Nucleus accumbens (tissue), 56 donors: ENCODE measurements at places on chromosomes 12 and 14.

- DNase-seq, result no peak
Observed at GRCh38 chr12:47602949-47603558, 102.8 kb downstream of the RPAP3 start.

DNA sequence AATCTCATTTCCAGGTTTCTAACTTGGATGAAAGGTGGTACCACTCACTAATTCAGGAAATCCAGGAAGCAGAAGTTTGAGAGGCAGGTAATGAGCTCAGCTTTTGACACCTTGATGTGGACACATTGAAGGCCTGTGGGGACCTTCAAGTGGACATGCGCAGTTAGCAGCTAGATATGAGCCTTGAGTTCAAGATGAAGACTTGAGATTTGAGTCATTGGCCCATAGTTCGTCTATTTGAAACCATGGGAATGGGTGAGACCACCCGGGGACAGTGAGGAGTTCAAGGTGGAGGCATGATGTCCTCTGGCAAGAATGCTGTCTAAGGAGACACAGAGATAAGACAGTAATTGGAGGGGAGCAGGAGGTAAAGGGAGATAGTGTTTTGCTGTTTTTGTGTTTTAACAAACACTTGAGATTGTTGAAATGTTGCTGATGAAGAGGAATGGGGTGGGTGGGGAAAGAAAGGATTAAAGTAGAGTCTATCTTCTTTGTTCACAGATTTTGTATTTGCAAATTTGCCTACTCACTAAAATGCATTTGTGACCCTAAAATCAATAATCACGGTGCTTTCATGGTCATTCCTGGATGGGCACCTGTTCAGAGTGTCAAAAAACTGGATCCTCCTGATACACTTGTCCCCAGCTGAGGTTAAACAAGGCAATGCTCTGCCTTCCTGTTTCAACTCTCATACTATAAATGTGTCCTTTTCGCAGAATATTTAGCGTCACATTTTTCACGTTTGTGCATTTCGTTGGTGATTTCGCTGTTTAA lies 69.5 kb upstream of the PLXNC1 start:
- DNase-seq, result no peak

DNA sequence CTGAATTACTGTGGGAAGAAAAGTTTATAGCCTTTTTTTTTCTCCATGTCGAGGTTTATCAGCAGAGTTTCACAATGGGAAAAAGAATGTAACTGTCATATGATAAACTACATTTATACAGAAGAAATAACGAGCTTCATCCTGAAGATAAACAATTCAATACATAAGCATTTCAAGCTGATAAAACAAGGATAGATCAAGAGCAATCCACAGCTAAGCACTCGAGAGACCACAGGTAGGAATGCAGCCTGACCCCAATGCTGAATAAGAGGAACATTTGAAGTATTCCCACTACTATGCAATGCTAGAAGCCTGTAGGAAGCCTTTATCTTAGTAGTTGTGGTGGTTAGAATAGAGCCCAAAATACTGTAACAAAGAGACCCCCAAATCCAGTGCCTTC lies 32.6 kb upstream of the DAAM1 start:
- DNase-seq, result no peak

- no peak for DNase-seq
Observed at GRCh38 chr12:123571343-123571813, 13.0 kb upstream of the TMED2 start.

- DNase-seq, result no peak
Observed at GRCh38 chr12:105468464-105468863, 138.0 kb downstream of the C12orf75 start.

DNA sequence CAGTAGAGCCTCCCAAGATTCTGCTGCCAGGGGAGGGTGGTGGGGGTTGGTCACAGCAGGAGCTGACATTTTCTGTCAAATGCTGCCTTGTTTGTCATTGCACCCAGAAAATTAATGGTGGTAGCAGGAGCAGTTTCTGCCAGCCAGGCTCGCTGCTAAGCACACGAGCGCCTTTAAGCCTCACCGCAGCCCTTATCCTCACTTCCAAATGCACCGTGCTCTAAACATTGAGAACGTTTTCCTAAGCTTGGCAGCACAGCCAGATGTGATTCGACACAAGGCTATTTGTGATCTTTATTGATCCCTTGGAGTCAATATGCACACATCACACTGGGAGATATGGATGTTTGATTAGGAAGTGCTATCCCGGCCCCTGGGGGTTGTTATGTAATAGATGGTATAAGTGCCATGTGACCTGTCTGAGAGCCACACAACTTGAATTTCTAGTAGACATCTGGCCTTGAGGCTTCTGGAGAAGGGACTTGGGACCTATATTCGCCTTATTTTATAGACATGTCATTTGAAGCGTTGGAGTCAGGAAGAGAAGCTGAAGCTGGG lies 31.6 kb upstream of the BEGAIN start:
- no peak for DNase-seq

DNA sequence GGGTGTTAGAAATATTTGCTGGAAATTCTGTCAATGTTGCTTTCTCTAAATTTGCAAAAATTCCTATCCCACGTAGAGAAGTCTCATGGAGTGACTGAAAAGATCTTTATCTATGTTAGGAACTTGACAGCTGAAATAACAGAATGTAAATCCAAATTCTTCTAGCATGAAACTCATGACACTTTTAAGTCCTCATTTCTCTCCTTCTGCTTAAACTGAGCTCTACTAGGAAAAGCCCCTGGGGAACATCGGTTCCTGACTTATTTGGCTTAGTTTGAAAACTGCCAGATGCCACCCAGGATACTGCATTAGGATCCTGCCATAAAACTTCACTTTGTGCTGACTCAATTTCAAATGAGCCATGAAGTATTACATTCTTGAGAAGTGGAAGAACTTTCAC lies 426.0 kb downstream of the GALC start:
- no peak for DNase-seq

DNA sequence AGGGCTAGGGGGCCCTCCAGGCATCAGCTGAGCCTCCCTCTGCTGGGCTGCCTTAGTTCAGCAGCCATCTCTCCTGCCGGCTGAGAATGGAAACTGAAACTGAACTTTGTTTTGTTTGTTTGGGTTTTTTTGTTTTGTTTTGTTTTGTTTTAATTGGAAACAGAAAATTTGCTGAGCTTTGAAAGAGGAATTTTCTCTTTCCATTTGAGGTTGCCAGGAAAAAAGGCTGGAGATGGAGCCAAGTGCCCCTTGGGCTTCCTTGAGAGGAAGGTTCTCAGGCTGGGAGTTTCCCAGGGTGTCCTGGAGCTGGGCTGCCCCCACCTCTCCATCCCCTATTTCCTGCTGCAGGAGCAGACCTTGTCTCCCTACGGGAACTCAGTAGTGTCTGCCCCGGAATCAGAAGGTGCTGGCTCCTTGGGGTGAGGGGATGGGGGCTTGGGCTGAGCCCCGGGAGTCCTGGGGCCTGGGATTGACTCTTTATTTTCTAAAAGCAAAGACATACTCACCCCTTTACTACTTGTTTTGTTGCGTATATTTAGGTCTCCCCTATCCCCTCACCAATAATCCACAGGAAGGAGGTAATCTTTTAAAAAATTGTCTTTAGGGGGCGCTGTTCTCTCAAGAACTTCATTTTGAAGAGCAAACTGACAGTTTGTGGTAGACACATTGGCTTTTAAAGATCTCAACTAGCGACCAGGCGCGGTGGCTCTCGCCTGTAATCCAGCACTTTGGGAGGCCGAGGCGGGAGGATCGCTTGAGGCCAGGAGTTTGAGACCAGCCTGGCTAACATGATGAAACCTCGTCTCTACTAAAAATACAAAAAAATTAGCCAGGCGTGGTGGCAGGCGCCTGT lies 21.3 kb upstream of the OASL start:
- DNase-seq, result peak; percentile 17

GRCh38 chr14:74653386-74654138 lies 41.5 kb upstream of the LTBP2 start:
- DNase-seq, result no peak

GRCh38 chr12:62466594-62467491 lies at the start of gene MON2:
MON2 (plus strand) TSS chr12:62466826; CDS start chr12:62467208, 382 bp downstream.
- DNase-seq, result peak; percentile 86

GRCh38 chr12:11719678-11720099 lies 70.2 kb downstream of the ETV6 start:
- no peak for DNase-seq

DNA sequence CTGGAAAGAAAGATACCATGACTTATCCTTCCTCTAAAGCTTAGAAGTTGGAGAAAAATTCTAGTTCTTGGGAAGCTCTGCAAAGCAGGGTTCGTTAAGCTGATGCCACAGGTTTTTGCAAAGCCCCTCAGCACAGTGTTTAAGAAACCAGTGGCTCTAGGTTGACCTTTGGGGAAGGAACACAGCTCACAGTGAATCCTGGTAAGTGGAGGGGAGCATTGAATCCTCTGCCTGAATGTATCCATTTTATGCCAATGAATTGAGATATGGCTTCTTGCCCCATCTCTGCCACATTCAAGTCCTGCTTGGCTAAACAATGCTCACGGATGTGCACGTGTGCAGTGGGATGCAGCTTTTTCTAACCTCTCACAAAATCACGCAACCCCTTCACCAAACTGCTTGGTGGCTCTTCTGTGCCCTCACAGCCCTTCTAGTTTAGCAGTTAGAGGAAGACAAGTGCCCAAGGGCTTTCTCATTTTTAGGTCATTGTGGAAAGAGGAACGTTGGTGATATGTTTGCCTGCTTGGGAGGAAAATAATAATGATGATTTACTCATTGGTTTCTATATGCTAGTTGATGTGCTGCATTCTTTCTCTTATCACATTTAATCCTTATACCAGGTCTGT lies 111.3 kb downstream of the DAD1 start:
- DNase-seq, result no peak

DNA sequence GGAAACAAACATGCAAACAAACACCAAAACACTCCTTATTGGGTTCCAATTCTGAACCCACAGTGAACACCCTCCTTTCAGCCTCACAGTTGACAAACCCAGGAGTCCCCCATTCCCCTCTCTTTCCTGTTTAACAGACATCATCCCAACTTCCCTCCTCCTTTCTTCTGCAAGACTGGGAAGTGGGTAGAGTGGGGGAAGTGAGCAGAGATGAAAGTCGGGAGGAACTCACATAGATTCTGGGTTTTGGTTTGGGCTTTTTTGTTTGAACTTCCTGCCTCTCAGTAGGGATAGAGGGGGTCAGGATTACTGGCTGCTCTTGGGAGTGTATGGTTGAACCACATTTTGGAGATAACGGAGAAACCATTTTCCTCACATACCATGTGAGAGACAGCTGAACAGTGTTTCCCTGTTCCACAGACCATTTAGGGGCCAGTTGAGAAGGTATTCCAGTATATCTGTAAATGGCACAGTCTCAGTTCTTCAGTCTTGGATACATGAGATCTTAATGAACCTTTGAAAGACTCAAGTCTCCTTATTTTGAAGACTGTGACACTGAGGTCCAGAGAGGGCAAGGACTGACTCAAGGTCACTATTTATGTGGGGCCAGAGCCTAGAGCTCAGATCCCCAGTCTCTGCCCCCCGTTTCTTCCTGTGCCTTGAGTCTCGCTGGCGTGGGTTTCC lies 3.9 kb upstream of the GPR84 start:
- DNase-seq, result no peak

DNA sequence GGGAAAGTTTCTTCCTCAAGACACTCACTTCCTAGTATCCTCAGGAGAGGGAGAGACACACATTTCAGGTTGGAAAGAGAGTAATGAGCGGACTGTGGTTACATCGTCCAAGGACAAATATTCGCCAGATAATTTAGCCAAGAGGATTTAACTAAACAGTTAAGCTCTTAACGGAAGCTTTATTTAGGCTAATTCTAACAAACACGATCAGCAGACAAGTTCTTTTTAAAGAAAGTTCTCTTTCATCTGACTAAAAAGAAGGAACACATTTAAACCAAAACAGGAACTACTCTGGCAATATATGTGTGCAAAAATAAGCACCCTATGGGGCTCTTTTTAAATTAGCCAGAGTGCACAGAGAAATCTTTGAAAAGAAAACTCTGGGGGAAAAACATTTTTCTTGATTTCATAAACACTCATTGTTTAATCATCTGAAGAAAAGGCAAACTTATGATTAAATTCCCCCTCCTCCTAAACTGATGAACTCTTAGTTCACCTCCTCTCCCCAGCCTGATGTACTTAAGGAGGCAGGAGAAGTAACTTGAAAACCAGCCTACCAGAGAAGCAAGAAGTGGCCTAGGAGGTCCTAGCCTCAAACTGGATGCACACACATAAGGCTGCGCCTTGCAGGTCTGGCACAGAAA lies 13.3 kb upstream of the BTG1 start:
- no peak for DNase-seq

DNA sequence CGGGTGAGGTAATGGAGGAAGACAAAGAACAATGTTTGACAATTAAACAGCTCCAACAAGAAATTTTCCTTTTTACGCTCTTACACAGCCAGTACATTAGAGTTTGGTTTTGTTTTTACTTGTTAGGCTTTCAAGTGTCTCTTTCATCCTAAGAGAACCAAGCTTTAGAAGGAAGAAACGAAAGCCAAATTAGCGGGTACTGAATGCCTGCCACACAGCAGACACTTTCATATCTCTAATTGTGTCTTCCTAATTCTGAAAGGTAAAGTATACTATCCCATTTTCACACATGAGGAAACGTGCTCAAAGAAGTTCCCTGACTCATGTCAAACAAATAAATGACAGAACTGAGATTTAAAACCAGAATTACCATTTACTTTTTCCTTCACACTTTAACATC lies 65.0 kb downstream of the CDK17 start:
- DNase-seq, result no peak

- DNase-seq, result peak; percentile 89
Observed at GRCh38 chr14:103544388-103545218, 15.6 kb downstream of the TRMT61A start.

DNA sequence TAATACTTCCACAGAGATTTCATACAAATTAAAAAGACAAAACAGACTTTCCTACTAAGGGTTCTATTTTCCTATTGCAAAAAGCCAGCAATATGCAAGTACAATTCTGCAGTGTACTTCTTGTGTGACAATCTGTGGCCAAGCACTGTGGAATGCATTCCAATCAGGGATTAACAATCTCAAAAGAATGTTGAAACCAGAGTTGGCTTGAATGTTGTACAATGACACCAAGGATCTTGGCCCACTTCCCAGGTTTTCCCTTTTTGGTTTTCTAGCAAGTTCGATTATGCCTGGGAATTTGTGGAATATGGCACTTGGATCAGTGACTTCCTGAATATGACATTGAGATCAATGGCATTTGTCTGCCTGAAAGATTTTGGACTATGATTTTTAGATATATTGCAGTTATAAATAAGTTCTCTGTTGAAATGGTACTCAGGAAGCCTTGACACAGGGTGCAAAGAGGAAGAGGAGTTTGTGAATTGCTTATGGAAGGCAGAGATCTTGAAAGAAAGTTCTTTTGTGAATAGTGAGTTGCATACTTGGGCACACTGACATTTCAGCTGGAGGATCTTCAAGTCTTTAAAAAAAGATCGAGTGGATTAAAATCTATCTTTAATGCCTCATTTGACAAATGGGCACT lies 81.4 kb upstream of the FERMT2 start:
- DNase-seq, result no peak

DNA sequence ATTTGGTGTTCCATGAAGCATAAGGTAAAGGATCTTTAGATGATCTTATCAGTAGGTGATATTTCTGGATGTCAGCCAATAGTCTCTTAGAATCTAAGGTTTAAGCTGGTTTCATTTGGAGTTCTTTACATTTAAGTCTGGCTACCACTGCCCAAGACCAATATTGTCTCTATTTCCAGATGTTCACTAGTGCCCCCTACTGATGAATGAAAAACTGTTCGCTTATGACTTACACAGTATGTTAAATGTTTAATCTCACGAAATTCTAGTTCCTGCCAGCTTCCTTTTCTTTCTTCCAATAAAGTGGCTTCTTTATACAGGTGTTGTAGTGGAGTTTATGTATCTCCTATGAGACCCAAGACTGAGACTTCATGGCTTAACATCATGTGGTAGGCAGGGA lies 31.8 kb upstream of the MIS18BP1 start:
- DNase-seq, result no peak

GRCh38 chr14:43359317-43359716 lies 1147.8 kb downstream of the FSCB start:
- DNase-seq, result no peak

- DNase-seq, result no peak
Observed at GRCh38 chr14:59678352-59678751, 101.7 kb upstream of the CCDC175 start.
